Stomach (tissue), 19 donors: ENCODE measurements at places on chromosomes 12 and 14.

- no peak for DNase-seq
Measured at GRCh38 chr12:130876297-130876696, 4.4 kb downstream of the RAN start.

- DNase-seq: no peak
Measured at GRCh38 chr14:101875727-101876554, 88.4 kb upstream of the DYNC1H1 start.

DNA sequence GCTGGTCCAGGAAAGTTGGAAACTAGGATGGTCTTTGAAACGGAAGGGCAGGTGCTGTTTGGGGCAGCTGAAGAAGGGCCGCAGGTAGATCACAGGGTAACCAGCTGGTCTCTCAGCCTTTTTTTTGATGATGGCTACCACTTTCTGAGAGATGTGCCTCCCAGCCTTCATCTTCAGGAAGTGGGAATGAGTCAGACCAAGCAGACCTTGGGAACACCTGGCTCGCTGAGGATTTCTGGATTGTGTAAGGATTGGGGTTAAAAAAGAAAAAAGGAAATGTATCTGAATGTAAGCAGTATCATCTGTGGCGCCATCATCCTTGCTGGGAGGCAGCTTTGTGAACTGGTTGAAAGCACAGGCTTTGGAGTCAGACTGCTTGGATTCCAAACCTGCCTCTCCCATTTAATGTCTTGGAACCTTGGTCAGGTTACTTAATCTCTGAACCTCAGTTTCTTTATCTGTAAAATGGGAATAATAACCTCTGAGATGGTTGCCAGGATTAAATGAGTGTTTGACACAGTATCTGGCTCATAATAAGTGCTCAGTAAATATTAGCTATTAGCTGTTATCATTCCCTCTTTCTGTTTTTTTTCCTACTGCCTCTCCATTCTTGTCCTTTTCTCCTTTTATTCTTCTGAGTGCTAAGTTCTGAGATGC lies 1.7 kb downstream of the PRPF40B start:
- DNase-seq: no peak

DNA sequence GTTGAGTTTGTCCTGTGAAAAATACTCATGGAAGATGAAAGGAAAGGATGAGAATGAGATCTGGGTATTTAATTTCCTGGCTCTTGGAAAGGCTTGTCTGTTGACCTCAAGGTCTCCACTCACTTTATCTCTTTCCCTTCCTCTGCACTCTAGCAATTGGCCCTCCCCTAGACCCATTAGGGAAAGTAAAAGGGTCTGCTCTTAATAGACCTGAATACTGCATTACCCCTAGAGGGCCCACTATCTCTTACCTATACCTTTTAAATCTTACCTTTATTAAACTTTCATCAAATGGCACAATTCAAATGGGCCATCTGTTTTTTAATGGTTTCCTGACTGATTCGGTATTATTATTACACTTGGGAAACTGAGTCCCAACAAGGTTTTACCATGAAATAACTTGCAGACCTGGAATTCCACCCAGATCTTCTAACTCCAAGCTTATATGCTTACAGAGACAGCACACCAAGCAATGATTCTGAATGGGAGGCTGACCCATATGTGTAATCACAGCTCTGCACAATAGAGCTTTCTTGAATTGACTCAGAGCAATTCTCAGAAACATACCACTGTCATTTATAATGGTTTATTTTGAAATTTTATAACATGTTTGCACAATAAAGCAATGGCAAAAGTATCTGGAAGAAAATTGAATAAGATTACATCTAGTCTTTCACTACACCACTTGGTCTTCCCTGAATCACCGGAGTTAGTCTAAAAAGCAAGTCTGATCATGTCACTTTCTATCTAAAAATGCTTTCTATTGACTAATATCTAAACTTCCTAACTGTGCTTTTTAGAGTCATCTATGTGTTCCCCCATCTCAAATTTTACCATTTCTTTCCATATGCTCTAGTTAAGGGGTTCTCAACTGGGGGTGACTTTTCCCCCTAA lies 618.5 kb downstream of the NRXN3 start:
- DNase-seq: no peak

DNA sequence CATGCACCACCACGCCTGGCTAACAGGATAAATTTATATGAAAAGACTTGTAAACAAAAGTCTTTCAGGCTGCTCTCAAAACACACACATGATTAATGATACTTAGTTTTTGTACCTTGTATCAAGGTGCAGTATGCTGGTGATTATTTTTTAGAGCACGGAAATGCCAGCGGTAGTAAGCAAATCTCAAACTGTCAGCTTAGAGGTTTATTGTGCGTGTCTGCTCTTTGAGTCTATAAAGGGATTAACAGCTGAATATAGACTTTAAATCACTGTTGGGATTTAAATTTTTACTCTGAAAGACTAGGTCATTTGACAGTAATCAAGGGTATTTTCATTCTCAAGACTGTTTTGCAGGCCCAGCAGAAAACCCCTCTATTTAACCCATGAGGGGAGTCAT lies 50.5 kb downstream of the PLEKHA5 start:
- DNase-seq: no peak

DNA sequence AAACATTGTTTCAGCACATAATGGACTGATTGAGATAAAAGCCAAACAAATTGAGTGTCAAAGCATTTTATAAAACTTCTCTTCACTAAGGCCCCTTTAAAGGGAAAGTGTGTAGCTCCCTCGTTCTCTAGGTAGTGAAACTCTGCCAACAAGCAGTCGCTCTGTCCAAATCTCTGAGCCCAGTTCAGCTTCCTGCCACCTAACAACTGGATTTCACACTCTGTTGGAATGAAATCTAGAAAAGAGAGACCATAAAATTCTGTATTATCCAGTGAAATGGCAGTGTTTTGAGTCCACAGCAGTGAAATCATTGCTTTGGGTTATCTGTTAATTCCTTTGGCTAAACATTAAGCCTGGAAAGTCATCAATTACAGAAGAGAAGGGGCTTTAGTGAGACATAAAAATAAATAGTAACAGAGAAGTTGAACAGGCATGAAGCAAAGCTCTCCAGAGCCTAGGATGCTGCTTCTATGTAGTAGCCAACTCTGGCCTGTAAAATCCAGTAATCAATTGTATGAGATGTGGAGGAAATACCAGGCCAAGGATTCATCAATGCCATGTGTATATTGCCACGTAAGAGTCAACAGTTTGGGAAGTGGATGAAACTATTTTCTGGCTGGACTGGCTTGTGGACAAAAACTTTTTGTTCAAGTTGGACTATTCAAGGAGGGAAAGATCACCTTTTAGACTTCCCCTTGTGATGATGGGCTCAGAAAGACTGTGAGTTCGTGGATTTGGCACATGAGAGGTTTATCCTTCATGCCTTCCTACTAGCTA lies 122.5 kb downstream of the WIF1 start:
- no peak for DNase-seq

- DNase-seq: no peak
Measured at GRCh38 chr12:31600252-31600651, 9.3 kb upstream of the DENND5B start.

GRCh38 chr14:103535891-103536565 lies 7.0 kb downstream of the TRMT61A start:
- DNase-seq: no peak

- no peak for DNase-seq
Measured at GRCh38 chr12:103540319-103540718, 44.6 kb upstream of the C12orf42 start.

DNA sequence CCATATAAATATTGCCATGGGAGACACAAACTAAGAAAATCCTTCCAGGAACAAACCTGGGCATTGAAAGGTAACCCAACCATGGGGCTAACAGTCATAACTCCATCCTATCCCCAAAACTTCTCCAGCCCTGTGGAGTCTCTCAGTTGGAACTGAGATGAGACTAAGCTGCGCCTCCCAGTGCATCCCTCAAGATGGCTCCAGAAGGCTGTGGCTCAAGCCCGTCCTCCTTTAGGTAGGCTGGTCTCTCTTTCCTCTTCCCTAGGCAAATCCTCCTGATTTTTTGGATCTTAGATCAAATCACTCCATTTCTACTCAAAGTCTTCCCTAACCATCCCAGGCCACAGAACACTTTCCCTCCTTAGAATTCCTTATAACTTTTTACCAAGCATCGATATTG lies 364.3 kb upstream of the CCDC196 start:
- no peak for DNase-seq

DNA sequence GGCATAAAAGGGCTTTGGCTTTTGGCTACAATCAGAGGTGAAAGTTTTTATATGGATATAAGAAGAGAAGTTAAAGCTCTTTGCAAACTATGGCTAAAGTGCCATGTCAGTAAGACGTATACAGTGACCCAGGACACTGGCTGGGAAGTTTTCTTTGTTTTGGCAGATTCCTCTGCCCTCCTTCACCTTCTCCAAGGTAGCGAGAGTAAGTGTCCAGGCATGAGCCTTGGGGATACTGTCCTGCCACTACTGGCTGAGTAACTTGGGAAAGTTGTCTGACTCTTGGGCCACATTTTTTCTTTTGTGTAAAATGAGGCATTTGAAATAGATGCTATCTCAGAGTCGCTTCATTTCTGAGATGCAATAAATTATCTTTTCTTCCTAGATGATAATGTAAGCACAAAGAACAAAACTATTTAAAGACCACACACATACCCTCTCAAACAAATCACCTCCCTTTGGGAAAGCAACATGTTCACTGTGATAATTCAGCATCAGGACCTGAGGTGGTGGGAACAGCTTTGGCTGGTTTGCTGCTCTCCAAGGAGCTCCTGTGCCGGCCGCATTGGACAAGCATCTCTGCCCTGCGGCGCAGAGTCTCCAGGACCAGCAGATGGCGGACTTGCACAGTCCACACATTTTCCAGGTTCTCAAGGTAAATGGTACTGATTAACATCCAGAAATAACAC lies 106.3 kb downstream of the PTCSC3 start:
- DNase-seq: peak; percentile 75

DNA sequence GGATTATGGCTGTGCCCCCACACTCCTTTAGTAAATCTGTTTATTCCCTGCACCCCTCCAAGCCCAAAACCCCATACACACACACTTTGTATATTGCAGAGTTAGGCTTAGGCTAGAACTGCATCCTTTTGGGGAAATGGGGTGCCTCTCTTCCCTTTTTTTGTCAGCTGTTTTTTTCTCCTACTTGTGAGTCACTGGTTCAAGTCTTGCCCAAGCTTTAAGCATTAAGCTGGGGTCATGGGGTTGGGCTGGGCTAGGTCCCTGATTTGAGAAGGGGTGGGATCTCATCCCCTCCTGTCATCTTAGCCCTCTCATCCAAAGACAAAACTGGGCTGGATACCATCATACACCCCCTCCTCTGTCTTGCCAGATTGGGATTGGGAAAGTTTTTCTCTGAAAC lies 1.6 kb downstream of the LRP1 start:
- no peak for DNase-seq

DNA sequence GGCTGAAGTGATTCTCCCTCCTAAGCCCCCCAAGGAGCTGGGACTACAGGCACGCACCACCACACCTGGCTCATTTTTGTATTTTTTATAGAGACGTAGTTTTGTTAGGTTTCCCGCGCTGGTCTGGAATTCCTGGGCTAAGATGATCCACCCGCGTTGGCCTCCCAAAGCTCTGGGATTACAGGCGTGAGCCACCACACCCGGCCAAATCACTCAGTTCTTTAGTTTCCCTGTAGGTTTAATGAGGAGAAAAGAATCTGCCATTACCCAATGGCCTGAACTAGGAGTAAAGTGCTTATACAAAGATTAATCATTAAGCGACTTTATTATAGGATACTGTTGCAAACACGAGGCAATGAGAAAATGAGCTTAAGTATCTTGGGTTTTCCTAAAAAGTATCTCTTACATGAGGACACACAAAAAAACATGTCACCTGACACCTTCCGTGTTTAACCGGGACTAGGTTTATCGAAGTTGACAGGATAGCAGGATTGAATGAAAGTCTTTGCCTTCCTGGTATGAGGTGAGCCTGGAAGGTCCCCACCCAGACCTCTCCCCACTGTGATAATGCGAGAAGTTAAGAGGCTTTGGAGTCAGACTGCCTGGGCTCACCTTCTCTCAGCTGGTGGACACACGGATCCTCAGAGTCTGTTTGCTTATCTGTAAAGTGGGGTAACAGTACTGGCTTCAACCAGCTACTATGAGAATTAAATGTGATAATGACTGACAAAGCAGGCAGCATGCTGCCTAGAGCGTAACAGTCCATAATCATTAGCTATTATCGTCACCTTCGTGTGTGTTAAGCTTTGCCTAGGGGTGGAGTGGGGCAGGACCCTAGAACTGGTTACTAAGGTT lies 133.5 kb upstream of the KRAS start:
- DNase-seq: no peak

DNA sequence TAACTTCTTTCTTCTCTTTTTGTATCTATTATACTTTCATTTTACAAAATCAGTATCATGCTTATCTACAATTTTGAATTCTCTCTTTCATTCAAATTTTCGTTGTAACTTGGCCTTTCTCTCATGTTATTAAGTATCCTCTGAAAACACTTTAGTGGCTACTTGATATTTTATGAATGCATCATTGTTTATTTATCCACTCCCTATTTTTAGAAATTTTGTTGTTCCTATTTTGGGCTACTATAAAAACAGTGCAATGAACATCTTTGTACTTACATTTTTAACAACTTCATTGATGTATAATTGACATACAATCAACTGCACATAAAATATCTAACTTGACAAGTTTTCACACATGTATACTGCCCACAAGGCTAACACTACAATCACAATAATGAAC lies 44.0 kb upstream of the AMIGO2 start:
- DNase-seq: no peak

DNA sequence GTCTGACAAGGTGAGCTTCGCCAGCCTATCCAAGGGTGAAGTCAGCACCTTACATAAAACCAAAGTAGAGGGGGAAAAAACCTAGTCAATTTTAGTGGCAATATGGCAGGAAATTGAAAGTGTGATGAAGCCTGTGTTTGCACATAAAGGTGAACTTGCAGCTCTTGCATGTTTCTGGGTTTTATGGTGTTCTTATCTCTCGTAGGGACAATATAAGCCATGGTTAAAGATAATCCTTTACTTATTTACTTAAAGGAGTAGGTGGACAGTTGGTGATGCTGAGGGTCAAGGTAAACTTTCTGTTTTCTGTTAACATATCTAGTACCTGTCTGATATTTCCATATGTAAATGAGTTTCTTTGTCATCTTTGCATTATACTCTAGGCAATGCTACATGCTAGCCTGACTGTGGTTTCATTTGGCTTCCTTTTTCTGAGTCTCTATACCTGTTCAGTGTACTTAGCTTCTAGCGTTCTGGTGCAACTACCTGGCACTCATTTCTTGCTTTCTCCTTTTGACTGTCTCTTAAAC lies 32.8 kb downstream of the CCDC91 start:
- no peak for DNase-seq
